ENCODE measurements at places on chromosomes 16 and 17.

GRCh38 chr17:49596613-49597244 is 21.1 kb downstream of the NXPH3 start:
- no peak for DNase-seq

GRCh38 chr16:56505181-56505580 is 14.6 kb downstream of the BBS2 start:
- no peak for DNase-seq

GRCh38 chr17:78197147-78197832 is 10.1 kb downstream of the AFMID start:
- no peak for DNase-seq

GRCh38 chr17:44137891-44138709 is 3.6 kb upstream of the HROB start:
- no peak for DNase-seq

GRCh38 chr17:61591018-61591417 is at the start of gene NACA2:
NACA2 (minus strand) TSS chr17:61591219; CDS start chr17:61591180, 39 bp downstream.
- no peak for DNase-seq

- peak; percentile 91 for DNase-seq
Measured at GRCh38 chr17:75633486-75634375, 497 bp downstream of the SMIM5 start.

Measured in NCI-H2107 (cell line).